ENCODE measurements at places on chromosomes 13 and 19.
A peak's percentile ranks its signal among the peaks of the same experiment; 100 is the strongest.

DNA sequence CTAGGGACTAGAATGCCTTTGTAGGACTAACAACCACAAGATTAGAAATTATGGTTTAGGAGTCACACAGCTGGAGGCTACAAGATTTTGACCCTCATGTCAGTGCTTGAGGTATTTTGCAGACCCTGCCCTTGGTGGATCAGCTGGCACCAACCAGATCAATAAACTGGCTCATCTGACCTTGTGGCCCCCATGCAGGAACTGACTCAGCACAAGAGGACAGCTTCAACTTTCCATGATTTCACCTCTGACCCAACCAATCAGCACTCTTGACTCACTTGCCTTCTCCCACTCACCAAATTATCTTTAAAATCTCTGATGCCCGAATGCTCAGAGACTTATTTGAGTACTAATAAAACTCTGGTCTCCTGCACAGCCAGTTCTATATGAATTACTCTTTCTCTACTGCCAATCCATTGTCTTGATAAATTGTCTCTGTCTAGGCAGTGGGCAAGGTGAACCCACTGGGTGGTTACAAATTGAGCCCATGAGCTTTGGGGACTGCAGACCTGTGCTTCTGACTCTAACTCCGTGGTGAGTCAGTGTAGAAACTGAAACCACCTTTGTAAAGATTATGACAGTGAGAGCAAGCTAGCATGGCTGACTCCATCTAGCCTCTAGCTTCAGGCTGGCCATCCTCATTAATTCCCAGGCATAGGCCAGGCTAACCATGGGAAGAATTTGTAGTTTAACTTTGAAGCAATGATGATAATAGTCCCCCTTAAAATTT lies 33.9 kb upstream of the CEACAM8 start:
- DNase-seq: no peak

DNA sequence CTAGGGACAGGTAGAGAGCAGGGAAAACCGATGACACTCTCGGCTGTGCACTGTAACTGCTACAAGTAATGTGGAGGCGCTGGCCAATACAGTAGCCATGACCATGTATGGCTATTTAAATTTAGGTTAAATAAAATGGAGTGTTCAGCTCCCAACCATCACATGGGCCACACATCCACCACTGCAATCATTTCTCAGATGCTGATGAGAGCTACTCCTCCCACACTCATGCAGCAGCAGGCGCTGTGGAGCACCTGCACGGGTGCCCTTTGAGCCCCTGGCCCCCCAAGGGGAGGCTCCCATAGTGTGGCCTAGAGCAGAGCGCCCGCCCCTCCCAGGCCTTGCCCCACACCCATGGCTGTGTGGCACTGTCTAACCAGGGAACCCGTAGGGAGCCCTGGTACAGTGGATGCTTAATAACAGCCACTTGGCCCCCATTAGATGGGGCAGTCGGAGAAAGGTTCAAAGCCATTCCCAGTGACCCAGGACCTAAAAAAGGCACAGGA lies 6.0 kb downstream of the ACP4 start:
- DNase-seq: no peak

DNA sequence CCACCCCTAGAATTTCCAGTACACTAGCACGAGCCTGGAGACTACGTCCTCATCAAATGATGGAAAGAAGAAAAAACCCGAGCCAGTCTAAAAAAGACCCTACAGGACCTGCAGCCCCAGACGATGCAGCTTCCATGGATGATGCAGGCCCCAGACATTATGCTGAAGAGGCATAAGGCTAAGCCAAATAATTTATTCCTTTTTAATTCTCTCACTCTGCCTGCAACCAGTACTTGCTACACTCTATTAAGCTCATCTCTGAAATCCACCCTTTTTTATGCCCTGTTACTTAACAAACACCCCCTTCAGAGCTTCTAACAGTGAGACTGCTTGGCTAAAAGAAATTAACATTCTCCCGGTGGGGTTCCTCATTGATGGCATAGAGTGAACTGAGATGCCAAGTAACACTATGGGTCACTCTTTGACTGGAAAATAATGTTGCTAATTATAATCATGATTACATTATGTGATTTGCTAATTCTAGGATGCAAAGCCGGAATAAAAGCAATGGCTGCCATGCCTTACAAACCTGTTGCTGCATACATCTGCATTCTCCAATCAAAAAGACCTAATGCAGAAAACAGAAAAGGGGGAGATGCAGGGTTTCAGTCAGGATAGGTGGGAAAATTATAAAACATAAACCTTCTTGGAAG lies 1462.4 kb downstream of the UQCRFS1 start:
- no peak for DNase-seq

DNA sequence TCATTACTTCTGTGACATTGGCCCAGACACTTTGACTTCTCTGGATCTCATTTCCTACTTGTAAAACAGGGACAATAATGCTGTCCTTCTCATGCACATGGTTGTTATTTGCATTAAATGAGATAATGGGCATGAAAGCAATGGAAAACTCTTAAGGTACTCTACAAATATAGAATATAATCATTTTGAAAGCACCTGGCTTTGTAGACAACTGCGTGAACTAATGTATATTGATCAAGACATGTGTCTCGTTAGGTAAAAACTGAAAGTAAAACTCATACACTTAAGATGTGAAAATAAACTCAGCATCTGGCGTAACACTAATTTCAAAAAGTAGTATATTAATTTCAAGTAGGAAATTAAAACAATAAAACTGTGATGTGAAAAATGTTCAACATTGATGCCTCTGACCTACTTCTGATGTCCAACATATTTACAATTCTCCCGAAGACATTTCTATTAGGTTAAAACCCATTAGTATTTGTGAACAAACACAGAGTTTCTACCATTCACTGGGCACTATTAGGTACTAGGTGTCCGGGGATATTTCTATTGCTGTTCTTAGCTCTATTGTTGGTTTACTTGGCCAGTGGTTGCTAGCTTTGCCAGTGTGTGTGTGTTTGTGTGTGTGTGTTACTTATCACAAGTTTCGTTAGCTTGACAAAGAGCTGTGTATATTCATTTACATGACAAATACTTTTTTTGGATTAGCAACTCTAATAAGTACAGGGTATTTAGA lies 220.5 kb downstream of the KCNRG start:
- DNase-seq: no peak

GRCh38 chr19:10317045-10317856 lies 1.4 kb upstream of the FDX2 start:
- no peak for DNase-seq

DNA sequence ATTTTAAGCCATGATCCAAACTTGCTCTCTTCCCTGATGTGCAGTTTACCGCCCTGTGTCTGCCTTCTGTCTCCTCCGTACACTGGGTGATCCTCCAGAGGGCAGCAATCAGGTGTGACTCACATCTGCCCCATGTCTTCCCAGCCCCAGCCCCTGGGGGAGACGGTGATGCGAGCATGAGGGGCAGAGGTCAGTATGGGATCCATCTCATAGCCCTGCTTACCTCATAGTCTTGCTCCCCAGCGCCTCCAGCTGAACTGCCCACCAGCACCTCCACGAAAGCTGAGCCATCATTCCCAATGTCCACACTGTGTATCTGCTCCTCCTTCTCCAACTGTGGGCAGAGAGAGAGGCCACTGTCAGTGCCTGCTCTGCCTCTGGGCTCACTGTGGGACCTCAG lies 14.6 kb downstream of the XRCC1 start:
- DNase-seq: peak; percentile 43

DNA sequence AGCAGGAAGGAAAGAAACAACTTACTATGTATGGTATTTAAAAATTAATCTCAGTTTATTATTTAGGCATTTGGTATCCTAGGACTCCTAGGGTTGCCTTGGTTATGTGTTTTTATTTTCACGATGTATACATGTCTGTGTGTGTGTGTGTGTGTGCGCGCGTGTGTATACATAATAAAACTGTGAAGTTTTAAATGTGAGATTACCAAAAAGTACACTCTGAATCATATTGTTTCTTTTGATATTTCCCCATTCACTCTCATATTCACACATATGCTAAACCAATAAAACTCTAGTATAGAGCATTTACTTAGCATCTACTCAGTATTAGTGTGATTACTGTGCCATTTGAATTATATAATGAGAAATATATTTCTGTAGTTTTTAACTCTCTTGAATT lies 30.8 kb upstream of the NDFIP2 start:
- DNase-seq: no peak

DNA sequence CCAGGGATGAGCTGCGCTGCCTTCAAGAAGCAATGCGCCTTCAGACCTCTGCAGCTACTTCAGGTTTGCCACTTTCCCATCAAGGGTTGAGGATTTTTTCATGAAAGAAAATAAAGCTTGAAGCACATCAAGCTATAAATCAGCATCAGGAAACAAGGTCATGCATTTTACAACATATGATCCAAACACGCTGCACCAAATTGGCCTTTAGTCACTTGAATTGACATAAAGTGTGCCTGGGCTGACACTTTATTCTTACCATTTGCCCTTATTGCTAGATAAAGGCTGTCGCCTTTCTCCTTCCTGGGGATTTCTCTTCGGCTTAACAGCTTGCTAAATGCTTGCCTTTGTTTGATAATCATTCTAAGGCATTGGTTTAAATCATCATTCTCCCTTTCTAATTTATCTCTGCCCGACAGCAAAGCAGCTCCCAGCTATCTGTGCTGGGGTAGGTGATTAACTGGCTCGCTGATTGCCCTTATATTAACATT lies 87.7 kb downstream of the LHFPL6 start:
- no peak for DNase-seq

DNA sequence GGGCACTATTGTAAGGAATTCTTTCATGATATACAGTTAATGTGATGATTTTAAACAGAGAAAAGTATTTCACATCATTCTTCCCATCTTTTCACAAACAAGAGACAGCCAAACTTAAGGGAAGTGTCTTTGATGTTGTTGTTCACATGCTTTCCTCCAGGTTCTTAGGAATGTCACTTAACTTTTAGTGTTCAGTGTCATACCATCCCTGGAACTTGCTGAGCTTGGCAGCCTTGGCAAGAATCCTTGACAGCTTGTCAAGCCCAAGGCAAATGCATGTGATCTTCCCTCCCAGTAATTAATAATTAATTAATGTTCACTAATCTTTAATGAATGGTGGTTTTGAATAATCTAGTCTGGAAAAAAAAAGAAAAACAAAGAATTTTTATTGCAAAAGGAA lies 727.9 kb upstream of the PRR20A start:
- no peak for DNase-seq

DNA sequence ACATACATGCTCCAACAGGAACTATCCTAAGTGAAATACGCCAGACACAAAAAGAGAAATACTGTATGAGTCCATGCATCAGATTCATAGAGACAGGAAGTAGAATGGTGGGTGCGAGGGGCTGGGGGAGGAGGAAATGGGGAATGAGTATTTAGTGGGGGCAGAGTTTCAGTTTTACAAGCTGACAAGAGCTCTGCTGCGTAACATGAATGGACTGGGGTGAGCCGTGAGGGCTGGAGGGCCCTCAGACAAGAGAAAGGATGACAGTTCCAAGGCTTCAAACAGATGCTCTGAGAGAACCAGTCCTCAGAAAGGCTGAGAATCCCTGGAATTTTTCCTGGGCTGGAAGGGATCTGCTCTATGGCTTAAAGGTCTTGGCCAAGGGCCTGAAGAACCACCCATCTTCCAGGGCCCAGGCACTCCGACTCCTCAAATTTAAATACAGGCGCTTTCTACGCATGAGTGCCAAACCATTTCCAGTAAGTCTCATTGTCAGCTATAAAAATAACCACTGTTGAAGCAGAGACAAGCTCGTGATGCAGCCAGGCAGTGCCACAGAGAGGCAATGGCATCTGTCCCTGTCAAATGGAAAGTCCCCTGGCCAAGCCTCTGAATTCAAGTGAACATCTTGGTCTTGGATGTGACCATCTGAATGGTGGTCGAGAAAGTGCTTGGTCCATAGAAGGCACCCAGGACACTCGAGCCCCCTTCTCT lies 17.5 kb downstream of the KLF2 start:
- DNase-seq: no peak

- no peak for DNase-seq
Measured at GRCh38 chr19:19101540-19101939, 36.7 kb downstream of the TMEM161A start.

- no peak for DNase-seq
Measured at GRCh38 chr19:48491793-48492123, 19.9 kb downstream of the LMTK3 start.

DNA sequence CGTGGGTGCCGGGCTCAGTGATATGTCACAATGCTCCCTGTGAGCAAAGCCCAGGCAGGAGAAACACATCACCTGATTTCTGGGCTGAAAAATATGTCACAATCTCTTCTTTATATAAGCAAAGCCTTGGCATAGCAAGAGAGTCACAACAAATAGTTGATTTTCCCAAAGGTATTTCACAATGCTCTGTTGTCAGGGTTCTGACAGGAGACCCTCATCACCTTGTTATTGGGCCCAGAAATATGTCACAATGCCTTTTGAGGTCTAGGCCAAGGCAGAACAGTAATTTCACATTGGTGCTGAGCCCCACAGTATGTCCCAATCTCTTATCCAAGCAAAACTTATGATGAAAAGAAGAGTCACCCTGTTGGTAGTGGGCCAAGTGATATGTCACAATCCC lies 125.7 kb downstream of the ZNF675 start:
- no peak for DNase-seq

DNA sequence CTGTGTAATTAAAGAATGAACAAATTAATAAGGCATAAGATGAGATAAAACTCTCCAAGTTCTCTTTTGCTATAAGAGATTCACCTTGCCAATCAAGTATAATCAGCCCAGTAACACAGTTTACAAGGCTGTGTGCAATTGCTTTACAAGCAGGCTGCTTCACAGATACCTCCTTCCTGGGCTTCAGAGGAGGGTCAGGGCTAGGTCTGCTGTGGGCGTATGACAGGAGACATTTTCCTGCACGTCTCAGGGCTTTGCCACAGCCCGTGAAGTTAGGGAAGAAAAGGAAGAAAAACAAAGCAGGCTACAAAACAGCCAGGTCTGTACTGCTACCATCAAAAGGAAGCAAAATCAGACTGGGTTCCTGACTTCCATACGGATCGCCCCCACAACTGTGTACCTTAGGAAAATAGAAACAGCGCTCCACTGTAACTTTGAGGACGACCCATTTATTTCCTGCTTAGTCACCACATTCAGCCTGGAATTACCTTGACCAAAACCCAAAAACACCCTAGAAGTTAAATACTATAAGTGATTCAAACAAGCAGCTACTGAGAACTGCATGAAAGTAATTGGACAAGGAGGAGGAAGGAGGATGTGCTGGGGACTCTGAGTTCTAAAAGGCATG lies 12.4 kb downstream of the EFNB2 start:
- no peak for DNase-seq

DNA sequence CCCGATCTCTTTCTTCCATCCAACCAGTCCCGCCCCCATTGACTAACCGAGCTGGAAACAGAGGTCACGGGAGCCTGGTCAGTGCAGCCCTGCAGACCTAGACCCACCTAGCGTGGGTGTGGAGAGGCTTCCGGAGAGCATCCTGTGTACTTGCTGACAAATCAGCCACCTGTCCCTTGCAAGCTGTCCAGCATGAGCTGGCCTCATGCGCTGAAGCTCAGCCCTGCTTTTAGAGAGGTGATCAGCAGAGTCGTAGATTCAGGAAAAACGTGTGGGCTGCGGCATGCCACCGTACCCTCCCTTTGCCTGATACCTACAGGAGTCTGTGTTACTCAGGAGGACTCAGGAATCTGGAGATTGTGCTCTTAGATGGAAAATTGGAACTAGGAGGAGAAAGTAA lies 80.3 kb upstream of the UQCRFS1 start:
- DNase-seq: no peak

Data from iris pigment epithelial cell (primary cell).